ENCODE measurements at places on chromosomes 1 and 21.

GRCh38 chr1:193458628-193459027 is 272.2 kb upstream of the B3GALT2 start:
- no peak for DNase-seq

DNA sequence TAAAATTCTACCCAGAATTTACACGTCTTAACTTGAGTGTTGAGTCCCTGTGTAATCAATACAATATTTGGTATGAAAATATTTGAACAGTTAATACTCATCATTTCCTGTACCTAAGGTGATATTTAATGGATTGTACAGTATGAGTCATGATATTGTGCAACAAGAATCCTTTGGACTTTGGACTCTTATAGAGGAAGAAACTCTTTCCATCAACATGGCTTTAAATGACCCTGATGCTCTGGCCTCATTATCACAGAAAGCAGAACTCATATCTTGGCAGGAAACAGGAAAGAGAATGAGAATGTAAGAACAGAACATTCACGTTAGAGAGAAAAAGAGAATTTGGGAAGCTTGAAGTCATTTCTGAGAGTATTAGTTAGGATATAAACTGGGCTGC is 168.8 kb upstream of the B3GALT2 start:
- no peak for DNase-seq

DNA sequence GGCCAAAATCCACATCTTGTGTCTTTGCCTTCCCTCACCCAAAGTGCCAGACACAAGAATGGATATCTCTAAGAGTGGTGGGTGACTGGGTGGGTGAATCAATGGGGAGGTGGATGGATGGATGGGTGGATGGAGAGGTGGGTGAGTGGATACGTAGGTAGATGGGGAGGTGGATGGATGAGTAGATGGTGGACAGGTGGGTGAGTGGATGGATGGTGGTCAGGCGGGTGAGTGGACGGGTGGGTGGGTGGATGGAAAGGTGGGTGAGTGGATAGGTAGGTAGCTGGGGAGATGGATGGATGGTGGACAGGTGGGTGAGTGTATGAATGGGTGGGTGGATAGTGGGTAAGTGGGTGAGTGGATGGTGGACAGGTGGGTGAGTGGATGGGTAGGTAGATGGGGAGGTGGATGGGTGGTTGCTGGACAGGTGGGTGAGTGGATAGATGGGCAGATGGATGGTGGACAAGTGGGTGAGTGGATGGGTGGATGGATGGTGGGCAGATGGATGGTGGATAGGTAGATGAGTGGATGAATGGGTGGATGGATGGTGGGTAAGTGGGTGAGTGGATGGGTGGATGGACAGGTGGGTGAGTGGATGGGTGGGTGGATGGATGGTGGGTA is 34.2 kb downstream of the SLC19A1 start:
- no peak for DNase-seq

- no peak for DNase-seq
Measured at GRCh38 chr1:234660536-234661316, 50.7 kb upstream of the IRF2BP2 start.

GRCh38 chr21:36769051-36769839 is 70.3 kb downstream of the SIM2 start:
- no peak for DNase-seq

GRCh38 chr1:203673550-203674411 is 47.1 kb downstream of the ATP2B4 start:
- no peak for DNase-seq

DNA sequence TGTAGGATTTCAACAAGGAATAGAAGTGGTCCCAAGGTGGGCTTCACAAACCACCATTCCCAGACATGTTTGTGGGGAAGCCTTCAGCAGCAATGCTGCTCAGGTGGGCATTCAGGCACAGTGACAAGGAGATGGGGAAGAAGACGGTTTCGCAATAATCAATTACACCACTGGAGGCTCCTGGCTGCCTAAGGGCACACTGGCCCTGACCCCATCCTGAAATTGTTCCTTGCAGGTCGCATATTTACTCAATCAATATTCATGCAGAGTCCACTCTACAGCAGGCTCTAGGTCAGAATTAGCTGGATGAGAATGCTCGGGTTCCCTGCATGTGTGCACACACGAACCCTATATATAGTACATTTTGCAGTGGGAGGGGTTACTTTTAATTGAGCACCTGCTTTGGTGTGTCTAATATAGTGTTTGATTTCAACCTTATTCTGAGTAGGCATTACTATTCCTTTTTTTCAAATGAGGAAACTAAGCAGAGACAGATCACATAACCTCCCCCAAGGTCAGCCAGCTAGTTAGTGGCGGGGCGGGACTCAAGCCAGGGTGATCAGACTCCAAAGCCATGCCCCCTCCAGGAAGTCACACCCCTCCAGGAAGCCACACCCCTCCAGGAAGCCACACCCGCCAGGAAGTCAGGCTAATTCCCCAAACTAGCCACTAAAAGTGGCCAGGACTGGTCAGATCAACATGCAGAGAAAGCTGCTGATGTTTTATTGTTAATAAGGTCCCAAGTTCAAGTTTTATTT is 106.5 kb downstream of the HLCS start:
- DNase-seq = peak; percentile 86

- no peak for DNase-seq
Measured at GRCh38 chr1:227223171-227223806, 95.0 kb downstream of the CDC42BPA start.

DNA sequence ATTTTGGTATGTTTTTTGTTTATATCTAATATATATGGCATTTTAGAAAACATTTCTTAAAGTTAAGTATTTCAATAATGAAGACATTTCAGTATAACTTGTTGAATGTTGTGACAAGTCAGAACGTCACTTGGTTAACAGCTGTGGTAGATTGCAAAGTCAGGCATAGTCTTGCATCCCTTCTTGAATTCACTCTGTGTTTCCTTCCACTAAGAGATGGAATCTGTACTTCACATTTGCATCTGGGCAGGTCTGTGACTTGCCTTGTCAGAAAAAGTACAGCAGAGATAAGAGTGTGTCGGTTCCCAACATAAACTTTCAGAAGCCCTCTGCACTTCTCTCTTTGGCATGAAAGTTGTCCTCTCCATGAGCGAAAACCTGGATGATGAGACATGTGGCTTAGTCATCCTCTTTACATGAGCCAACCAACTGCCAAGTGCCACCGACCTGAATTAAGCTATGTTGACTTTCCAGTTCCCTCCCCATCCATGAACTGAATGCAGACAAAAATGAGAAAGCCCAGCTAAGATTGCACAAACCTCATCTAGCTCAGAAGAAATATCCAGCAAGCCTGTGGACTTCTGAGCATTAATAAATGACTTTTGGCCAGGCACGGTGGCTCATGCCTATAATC is 1730.2 kb downstream of the MRPL39 start:
- DNase-seq = no peak
